Right hindlimb (tissue), 1 donor: ENCODE measurements at places on chromosomes 11 and 22.

GRCh38 chr11:34972892-34973291 lies 56.5 kb downstream of the PDHX start:
- DNase-seq: no peak

- peak; percentile 70 for DNase-seq
Measured at GRCh38 chr22:50209893-50210292, 9.1 kb downstream of the SELENOO start.

- no peak for DNase-seq
Measured at GRCh38 chr11:102632026-102632425, 6.9 kb upstream of the MMP20 start.

DNA sequence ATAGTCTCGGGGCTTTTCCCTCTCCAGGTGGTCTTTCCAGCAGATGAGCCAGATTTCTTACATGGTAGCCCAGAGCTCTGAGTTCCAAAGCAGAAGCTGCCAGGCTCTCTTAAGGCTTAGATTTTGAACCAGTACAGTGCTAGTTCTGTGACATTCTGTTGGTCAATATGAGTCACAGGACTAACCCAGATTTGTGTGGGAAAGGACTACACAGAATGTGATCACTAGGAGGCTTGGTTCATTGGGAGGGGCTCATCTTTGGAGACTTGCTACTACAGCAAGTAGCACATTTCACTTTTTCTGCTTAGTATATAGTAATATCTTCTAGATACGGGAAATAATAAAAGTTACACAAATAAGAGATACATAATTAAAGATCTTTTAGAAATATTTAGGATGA lies 24.1 kb downstream of the RNF214 start:
- no peak for DNase-seq

DNA sequence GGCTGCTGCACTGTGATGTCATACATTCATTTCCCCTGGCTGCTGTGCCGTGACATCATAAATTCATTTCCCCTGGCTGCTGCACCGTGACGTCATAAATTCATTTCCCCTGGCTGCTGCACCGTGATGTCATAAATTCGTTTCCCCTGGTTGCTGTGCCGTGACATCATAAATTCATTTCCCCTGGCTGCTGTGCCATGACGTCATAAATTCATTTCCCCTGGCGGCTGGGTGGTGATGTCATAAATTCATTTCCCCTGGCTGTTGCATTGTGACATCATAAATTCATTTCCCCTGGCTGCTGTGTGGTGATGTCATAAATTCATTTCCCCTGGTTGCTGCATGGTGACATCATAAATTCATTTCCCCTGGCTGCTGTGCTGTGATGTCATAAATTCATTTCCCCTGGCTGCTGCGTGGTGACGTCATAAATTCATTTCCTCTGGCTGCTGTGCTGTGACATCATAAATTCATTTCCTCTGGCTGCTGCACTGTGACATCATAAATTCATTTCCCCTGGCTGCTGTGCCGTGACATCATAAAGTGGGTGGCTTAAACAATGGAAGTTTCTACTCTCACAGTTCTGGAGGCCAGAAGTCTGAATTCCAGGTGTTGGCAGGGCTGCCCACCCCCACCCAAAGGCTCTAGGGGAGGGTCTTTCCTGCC lies 301.1 kb downstream of the SHANK2 start:
- DNase-seq: no peak

- no peak for DNase-seq
Measured at GRCh38 chr11:12125609-12126149, 15.3 kb downstream of the MICAL2 start.

GRCh38 chr22:36211237-36211861 lies 9.7 kb upstream of the APOL4 start:
- DNase-seq: peak; percentile 39

GRCh38 chr11:41872426-41872825 lies 413.0 kb upstream of the LRRC4C start:
- no peak for DNase-seq

GRCh38 chr22:20056696-20057386 lies 23.2 kb upstream of the DGCR8 start:
- DNase-seq: no peak

DNA sequence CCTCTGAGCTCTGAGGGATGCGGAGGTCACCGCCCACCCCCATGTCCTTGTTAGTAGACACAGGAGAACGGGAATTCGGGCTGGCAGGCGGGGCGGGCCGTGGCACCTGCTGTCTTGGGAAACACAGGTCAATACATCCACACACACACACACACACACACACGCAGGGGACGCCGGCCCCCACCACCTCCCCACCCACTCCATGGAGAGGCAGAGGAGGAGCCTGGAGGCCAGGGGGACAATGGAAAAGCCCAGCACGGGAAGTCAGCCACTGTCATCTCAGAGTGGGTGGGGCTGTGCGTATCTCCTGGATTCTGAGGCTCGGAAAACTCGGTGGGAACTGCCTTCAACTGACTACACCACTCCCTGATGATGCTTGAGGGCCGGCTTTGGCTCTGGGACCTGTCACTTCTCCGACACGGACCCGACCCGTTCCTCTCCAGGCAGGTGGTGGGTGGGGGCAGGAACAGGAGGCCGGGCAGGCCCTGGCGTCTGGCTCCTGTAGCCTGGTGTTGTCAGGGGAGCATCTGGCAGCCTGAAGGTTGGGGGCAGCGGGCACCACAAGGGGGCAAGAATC lies 18.5 kb upstream of the TMEM184B start:
- DNase-seq: no peak

DNA sequence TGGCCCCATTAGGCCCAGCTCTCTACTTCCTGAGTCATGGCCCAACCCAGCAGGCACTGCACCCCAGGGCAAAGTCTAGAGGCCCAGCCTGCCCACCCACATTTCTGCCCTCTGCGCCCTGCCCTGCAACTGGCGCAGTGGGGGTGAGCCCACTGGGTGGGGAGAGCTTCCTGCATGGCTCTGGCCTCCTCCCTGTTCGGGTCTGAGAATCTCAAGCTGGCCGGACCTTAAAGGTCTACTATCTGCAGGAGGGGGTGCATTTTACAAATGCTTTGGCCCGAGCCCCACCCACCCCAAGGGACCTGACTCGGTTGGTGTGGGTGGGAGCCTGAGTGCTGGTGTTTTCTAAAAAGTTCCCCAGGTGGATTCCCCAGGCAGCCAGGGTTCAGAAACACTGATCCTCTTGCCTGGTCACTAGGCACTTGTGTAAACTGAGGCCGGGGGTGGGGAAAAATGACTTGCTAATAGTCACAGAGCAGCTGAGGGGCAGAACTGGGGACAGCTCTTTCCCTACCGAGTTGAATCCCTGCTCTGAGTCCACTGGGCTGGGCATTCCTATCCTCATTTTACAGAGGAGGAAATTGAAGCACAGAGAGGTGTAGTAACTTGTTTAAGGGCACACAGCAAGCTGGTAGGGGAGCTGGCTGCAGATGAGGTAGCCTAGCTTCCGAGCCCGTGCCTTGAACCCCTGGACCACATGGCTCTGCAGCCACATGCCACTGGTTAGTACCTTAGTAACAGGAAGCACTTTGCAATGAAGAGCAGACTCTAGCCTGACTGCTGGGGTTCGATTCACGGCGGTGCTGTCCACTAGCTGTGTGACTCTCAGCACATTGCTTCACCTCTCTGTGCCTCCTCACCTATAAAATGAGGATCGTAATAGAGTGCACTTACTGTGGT lies 36.3 kb downstream of the CD82 start:
- no peak for DNase-seq

GRCh38 chr22:32686354-32686753 lies 115.2 kb upstream of the TIMP3 start:
- no peak for DNase-seq

GRCh38 chr22:46421267-46421666 lies 85.8 kb downstream of the TRMU start:
- DNase-seq: no peak

DNA sequence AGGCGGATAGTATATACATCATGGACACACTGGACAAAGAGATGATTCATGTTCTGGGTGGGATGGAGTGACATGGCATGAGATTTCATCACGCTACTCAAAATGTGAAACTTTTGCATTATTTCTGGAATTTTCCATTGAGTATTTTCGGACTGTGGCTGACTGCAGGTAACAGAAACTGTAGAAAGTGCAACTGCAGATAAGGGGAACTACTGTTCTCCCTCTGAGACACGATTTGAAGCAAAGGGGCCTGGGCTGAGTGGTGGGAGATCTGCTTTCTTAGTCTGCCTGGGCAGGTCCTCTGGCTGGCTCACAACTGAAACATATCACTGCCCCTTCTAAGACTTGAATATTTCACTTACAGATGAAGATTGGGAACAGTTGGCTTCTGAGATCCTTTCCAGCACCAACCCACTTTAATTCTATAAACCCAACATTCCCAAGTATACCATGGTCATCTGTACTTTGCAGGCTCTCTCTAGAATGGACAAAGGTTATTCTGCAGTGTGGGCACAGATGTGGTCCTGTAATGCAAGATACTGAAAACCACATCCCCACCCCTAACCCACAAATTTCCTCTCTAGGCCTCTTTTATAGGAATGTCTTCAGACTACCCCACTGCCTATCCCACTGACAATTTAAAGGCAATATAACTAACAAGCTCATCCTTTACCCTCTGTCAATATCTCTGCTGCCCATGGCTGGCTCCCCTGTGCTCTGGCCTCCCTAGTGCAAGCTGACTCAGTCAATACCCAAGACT lies 121.1 kb downstream of the KCNC1 start:
- no peak for DNase-seq

DNA sequence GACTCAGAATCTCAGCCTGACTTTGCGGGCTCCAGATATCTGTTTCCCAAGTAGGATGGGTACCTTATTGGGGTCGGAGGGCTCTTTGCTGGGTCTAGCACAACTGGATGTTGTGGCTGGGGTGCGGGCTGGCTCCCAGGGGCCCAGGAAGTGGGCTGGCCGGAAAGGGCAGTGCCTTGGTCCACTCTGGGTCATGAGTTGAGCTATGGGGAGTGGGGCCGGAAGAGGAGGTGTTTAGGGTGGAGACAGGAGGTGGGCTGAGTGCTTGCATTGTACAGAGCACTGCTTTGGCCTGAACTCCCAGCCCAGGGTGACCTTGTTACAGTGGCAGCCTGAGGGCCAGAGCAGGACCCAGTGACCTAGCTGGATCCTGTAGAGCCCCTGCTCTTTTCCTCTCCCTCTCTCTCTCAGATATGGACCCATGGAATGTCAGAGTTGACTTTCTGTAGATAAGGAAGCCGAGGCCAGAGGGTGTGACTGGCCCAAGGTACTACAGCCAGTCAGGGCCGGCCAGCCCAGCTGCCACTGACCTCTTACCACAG lies 13.2 kb downstream of the PHLDB1 start:
- DNase-seq: no peak

GRCh38 chr11:134724779-134725140 lies 312.7 kb upstream of the B3GAT1 start:
- no peak for DNase-seq

- DNase-seq: no peak
Measured at GRCh38 chr22:45014654-45015053, 4.8 kb upstream of the PHF21B start.

- DNase-seq: no peak
Measured at GRCh38 chr11:79400206-79400605, 40.6 kb downstream of the TENM4 start.

GRCh38 chr11:118435893-118436624 lies at the start of gene KMT2A:
TSS of gene KMT2A (plus strand) at chr11:118436492. CDS start at chr11:118436513, 21 bp downstream.
- peak; percentile 99 for DNase-seq

DNA sequence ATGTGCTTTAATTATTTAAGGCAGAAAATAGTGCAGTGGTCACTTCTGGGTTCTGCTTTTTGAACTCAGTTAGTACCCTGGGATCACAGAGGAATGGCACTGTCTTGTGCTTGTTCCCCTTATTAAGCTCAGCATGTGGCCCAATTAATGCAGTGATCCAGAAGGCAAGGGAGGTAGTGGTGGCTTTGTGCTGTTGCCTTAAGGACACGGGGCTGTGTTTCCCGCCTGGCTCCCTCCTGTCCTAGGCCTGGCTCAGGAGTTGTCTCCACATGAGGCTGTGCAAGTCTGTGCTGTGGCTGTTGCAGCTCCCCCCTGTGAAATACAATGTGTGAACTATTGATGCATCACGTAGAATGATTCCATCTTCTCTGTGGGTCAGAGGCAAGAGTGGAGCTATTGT lies 49.2 kb upstream of the CABP7 start:
- no peak for DNase-seq

DNA sequence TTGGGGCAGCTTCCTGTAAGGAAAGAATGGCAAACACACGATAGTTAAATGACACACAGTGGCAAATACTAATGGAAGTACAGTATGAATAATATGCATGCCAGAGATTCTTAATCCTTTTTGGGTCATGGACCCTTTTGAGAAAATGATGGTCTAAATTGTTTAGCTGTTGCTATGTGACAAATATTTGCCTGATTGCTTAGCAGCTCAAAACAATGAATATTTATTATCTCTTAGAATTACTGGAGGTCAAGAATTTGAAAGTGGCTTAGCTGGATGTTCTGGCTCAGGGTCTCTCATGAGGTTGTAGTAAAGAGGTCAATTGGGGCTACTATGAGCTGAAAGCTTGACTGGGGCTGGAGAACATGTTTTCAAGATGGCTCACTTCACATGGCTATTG lies 69.7 kb downstream of the FANCF start:
- no peak for DNase-seq

GRCh38 chr11:131290185-131290584 lies 80.2 kb upstream of the NTM start:
- peak; percentile 21 for DNase-seq

DNA sequence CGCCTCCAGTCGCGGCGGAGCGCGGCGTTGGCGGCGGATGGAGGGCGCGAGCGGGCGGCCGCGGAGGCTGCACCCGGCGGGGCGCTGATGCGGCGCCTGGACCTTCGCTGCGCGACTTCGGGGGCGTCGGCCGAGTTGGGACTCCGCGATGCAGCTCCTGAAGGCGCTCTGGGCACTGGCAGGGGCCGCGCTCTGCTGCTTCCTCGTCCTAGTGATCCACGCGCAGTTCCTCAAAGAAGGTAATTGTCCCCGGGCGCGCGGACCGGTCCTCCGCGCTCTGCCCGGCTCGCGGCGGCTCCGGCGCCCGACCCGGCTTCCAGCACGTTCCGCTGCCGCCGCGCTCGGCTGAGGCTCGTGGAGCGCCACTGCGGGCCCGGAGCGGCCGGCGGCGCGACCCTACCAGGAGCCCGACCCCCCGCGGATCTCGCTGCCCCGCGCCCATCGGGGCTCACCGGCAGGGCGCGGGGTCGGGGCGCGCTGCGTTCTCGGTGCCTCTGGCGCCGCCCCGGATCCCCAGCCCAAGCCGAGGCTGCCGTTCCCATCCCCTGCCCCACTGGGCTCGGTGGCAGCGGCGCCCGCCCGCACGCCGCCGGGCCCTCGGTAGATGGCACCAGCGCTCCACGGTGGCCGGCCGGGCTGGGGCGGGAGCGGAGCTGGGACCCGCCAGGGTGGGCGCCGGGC lies 1251.2 kb downstream of the BRD1 start:
- DNase-seq: peak; percentile 63

DNA sequence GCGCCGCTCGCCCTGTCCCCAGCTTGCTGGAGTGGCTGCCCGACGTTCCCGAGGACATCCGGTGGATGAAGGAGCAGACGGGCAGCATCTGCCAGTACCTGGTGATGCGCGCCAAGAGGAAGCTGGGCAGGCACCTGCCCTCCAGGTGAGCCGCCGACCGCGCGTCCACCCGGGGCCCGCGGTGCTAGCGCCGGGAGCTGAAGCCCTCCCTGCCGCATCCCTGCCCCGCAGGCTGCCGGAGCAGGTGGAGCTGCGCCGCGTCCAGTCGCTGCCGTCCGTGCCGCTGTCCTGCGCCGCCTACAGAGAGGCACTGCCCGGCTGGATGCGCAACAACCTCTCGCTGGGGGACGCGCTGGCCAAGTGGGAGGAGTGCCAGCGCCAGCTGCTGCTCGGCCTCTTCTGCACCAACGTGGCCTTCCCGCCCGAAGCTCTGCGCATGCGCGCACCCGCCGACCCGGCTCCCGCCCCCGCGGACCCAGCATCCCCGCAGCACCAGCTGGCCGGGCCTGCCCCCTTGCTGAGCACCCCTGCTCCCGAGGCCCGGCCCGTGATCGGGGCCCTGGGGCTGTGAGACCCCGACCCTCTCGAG lies 3.3 kb upstream of the CRACR2B start:
- DNase-seq: peak; percentile 82
